ENCODE measurements at places on chromosomes 11 and 22.

GRCh38 chr11:47123094-47123493, 53.6 kb downstream of the ARFGAP2 start:
- no peak for DNase-seq

GRCh38 chr11:103525069-103525468, 415.8 kb downstream of the DYNC2H1 start:
- DNase-seq = no peak

DNA sequence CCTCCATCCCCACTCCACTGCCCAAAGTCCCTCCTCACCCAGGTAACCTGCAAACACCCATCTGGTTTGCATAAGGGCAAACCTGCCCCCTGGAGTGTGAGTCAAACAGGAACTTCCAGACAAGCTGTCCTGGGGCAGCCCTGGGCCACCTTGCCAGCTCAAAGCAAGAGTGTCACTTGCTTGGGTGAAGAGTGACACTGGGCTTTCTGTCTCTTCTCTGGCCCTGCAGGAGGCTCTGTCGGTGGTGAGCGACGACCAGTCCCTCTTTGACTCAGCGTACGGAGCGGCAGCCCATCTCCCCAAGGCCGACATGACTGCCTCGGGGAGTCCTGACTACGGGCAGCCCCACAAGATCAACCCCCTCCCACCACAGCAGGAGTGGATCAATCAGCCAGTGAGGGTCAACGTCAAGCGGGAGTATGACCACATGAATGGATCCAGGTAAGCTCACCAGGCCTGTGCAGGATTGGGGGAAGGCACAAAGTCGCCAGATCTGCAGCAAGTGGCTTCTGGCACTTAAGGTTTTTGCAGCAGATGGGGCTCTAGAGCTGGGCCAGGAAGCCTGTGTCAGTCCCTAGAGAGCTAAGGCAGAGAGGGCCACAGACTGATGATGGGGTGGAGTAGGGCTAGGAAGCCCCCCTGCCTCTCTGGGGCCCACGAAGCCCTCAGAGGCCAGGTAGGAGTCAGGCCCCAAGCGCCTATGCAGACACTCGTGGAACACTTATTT, 64.2 kb downstream of the FLI1 start:
- peak; percentile 28 for DNase-seq

DNA sequence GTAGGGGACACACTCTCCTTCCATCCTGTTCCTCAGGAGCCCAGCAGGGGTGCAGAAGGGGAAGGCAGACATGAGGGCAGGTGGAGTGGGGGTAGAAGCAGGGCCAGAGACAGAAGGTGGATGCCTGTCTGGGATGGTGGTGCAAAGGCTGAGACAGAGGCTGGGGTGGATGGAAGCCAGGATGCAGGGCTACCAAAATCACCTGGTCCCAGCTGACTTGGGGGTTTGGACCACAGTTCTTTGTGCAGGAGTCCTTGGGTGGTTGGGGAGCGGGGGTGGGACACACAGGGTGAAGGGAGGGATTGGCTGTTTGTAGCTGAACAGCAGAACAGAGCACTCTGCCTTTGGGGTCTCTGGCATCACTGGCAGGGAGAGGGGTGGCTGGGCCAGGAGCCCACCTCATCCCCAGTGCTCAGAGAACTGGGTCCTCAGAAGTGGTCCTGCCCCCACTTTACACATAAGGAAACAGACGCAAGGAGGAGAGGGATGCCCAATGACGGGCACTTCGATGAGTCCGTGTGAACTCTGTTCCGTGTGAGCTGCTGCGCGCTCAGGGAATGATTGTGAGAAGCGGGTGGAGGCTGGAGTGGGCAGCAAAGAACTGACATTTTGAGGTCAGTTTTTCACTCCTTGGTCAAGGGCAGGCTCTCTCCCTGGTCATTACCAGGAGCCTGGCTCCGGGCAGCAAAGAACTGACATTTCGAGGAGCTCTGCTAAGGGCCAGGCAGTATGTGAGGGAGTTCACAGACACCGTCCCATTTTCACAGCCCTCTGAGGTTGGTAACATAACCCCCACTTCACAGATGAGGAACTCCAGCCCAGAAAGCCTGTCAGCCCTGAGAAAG, 1.9 kb downstream of the TAGLN start:
- no peak for DNase-seq

DNA sequence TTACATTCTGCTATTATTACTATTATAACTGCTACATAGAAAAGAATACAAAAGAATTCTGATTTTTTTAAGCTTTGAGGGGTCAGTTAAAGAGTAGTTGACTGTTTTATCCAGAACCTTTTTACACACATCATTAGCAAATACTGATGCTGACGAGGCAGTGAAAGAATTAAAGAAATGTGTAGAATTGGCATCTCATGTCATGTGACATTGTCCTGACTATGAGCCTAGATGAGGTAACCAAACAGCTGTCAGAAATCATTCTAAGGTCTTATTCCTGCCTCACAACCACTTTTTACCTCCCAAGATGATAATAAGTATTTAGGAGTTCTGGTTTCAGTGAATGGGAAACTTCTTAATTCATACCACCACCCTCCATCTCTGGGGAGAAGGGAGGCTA, 121.0 kb downstream of the SLC1A2 start:
- no peak for DNase-seq

DNA sequence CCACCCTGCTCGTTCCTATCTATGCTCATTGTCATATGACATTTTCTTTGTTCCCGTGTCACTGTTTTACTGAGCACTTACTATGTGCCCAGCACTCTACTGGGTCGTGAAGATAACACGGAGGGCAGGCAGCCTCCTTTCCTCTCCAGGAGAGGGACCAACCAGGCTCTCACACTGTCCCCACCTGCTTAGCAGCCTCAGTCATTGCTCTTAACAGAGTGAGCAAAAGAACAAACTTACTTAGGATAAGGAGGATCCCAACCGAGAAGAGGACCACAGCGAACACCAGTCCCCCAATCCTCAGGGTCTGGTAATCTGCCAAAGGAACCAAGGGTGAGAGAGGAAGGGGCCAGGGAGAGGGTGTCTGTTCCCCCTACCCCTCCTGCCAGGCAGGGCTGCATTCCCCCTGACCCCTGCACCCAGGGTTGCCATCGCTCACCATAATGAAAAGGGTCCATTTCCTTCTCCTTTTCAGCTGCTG, 17.0 kb upstream of the FXYD2 start:
- no peak for DNase-seq

GRCh38 chr11:83449338-83449913, 163.3 kb upstream of the CCDC90B start:
- no peak for DNase-seq

DNA sequence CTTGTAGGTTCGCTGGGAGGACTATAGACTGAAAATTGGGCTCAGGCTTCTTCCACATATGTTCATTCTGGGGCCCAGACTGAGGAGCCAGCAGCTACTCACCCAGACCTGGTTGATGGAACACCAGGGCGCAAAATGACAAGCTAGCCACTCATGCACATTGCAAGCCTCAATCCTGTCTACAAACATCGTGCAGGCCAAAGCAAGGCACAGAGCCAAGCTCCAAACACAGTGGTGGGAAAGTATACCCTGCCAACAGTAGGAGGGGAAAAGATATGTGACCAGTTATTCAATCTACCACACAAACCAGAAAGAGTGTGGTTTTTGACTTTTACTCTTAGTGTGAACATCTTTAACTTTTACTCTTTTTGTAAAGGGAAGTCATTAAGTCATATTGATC, 660.5 kb downstream of the NTM start:
- no peak for DNase-seq

DNA sequence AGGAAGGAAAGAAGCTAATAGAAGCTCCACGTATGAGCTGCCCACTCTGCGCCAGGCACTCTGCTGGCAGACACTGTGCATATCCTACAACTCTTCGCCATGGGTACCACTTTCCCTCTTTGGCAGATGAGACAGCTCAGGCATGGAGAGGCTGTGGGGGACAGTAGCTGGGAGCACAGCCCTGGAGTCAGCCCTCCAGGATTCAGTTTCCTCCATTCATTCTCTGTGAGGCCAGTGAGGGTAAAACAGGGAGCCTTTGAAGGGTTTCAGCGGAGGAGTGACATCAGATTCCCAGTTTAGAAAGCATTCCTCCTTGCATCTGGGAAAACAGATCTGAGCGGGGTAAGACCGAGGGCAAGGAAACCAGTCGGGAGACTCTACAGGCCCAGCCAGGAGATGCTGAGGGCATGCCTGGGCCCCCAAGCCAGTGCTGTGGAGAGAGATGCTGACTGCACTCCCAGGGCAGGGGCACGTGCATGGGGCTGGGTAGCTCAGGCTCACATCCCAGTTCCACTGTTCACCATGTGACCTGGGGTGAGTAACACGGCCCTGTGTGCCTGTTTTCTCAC, 58.3 kb upstream of the EMID1 start:
- DNase-seq = no peak

DNA sequence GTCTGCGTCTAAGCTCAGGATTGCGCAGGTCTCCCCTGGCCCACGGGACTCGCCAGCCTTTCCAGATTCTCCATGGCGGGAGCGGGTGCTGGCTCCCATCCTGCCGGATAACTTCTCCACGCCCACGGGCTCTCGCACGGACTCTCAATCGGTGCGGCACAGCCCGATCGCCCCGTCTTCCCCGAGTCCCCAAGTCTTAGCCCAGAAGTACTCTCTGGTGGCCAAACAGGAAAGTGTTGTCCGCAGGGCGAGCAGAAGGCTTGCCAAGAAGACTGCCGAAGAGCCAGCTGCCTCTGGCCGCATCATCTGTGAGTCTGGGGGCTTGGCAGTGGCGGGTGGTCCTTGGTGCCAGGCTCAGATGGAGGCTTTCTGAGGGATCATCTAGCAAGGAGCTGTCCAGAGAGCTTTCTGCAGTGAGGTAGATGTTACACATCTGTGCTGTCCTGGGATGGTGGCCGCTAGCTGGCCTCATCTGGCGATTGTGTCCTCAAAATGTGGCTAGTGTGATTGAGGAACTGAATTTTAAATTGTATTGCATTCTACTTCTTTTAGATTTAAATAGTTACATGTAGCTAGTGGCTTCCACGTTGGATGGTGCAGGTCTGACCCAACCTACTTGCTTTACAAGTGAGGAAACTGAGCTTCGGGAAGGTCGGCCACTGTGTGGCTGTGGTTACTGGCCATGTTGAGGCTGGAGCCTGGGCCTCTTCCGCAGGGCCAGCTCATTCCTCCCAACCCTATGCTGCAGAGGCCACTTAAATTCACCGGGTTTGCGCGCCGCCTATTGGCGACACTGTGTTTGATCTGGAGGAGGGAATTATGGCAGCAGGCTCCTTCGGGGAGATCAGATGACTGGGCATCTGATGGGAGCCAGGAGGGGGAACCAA, 6.7 kb downstream of the INCENP start:
- no peak for DNase-seq

DNA sequence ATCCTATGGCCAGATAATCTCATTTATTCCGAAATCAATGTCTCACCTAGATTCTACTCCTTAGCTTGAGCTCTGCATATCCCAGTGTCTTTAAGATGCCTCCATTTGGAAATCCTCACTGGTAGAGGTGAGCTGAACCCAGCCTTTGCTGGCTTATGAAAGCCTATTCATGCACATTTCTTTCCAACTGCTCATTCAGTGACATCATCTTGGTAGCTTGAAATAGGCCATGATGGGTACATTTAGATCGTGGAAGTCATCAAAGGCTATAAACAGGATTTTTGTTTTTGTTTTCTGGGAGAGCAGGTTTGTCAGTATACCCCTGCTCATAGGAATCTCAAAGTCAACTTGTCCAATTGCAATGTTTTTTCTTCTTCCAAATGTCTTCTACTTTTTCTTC, 6.0 kb downstream of the NXPE1 start:
- no peak for DNase-seq

- no peak for DNase-seq
Observed at GRCh38 chr22:35649636-35650250, 1.5 kb downstream of the APOL6 start.

DNA sequence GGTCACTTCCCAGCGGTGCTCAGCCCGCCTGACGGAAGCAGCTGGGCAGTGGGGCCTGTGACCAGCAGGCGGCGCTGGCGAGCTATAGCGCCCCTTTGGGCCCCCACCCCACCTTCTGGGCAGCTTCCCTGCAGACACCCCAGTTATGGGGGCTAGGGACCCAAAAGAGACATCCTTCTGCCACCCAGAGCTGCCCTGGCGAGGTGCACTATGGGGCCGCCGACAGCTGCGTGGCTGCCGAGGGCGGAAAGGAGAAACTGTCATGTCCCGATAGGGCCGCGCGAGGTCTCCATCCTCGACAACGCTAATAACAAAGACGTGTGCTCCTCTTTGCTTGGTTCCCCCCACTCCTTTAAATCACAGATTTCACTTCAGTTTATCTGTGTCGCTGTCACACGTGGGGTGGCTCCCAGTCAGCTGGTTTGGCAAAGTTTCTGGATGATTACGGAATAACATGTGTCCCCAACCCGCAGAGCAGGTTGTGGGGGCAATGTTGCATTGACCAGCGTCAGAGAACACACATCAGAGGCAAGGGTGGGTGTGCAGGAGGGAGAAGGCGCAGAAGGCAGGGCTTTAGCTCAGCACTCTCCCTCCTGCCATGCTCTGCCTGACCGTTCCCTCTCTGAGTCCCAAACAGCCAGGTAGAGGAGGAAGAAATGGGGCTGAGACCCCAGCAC, 673 bp upstream of the MYO7A start:
- peak; percentile 56 for DNase-seq

DNA sequence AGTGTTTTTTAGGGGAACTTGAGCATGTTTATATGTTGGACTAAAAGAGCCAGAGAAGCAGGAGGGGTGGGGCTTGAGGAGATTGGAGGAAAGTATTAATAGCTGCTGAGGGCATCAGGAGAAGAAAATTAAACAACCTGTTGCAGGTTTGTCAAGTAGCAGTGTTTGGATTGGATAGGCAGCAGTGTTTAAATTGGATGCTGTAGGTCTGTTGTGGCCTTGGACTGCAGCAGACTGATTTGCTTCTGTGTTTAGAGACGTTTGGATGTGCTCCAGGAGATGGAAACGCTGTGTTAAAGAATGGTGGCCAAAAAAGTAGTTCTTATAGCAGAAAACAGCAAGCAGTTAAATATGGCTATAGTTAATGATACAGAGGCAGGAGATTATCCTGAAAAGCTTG, 5.7 kb downstream of the EIF3L start:
- DNase-seq = no peak

DNA sequence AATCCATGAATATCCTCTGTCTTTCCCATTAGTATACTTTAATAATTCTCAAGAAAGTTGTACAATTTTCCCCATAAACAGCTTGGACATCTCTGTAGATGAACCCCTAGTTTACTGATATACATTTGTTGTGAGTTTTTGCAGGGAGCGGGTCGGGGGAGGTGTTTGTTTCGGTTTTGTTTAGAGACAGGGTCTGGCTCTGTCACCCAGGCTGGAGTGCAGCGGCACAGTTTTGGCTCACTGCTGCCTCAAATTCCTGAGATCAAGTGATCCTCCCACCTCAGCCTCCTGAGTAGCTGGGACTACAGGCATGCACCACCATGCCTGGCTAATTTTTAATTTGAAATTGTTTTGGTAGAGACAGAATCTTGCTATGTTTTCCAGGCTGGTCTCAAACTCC, 57.6 kb downstream of the IGLL5 start:
- DNase-seq = no peak

DNA sequence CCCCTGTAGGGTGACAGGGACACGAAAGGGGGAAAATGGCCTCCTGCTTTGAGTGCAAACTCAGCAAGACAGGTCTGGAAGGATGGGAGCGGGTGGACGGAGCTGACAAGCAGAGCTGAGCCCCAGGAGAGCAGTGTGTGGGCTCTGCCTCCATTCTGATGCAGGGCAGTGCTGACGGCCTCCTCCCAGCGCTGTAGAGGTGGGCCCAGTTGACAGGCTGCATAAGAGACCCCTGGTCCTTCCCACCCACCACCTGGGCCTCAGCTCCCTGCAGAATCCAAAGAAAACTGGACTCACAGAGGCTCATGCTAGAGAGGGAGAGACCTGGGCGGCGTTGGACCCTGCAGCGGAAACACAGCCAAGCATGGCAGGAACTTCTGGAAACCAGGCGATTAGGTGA, 1113.4 kb downstream of the BRD1 start:
- DNase-seq = no peak

Measured in memory B cell (primary cell).